ENCODE measurements at places on chromosomes 3 and 15. TPM values are rescaled to one million over a fixed set of nuclear protein-coding genes. Genes with fewer than 3 reads are reported as not detected.

GOLGA8J gene
- total RNA-seq: not detected

MYL3 gene
- 0.14 TPM for total RNA-seq

TMEM266 gene
- not detected for total RNA-seq

ITPKA gene
- 0.56 TPM for total RNA-seq

ELL3 gene
- total RNA-seq: 2.9 TPM

ARPIN gene
- 14.8 TPM for total RNA-seq

LRRC3B gene
- not detected for total RNA-seq

TM4SF1 gene
- total RNA-seq: 921 TPM

GPX1 gene
- 439 TPM for total RNA-seq

ZPLD1 gene
- 0.05 TPM for total RNA-seq

TEX55 gene
- not detected for total RNA-seq

PIERCE2 gene
- 0.85 TPM for total RNA-seq

C3orf62 gene
- total RNA-seq: 1.5 TPM

CSTA gene
- total RNA-seq: not detected

C15orf39 gene
- 12.4 TPM for total RNA-seq

TIGIT gene
- not detected for total RNA-seq

CHRM5 gene
- not detected for total RNA-seq

HRG gene
- total RNA-seq: not detected

GRAMD2A gene
- 0.17 TPM for total RNA-seq

LSM3 gene
- 8.1 TPM for total RNA-seq

TGM4 gene
- 0.14 TPM for total RNA-seq

PAQR5 gene
- under 0.01 TPM for total RNA-seq

TRA2B gene
- 227 TPM for total RNA-seq

GMNC gene
- not detected for total RNA-seq

C3orf22 gene
- total RNA-seq: not detected

GPR149 gene
- not detected for total RNA-seq

IL17RE gene
- 0.14 TPM for total RNA-seq

CDHR4 gene
- total RNA-seq: not detected

ENTPD3 gene
- 0.09 TPM for total RNA-seq

SEMA3G gene
- total RNA-seq: 30.9 TPM

ZFYVE19 gene
- total RNA-seq: 32.3 TPM

ACKR2 gene
- 11.2 TPM for total RNA-seq

Data from dermis blood vessel endothelial cell (primary cell).